ENCODE measurements at places on chromosomes 11 and 22. TPM values are rescaled to one million over a fixed set of nuclear protein-coding genes. Genes with fewer than 3 reads are reported as not detected.

DNA sequence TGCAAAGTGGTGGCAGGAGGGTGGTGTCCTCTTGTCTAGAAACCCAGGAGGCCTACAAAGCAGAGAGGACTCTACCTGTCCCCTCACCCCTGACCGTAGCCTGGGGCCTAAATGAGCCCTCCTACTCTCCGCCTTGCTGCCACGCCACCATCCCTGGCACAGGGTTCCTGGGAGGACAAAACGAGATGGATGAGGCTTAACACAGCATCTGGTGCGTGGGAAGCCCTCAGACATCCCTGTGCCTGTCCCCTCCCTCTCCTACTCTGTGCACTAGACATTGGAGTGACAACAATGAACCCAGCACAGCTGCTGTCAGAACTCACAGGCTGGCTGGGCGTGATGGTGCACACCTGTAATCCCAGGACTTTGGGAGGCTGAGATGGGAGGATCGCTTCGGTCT lies 36.4 kb upstream of the DKK3 start:
- no peak for DNase-seq

GRCh38 chr11:39910087-39910486 lies 1549.4 kb downstream of the LRRC4C start:
- DNase-seq: no peak

GRCh38 chr22:24901448-24901847 lies 45.0 kb downstream of the LHFPL7 start:
- DNase-seq: no peak

- no peak for DNase-seq
Measured at GRCh38 chr11:72292106-72292785, 48.3 kb upstream of the PHOX2A start.

GRCh38 chr11:71281831-71282230 lies 29.5 kb upstream of the SHANK2 start:
- DNase-seq: no peak

- DNase-seq: no peak
Measured at GRCh38 chr11:86692746-86693145, 20.3 kb upstream of the ME3 start.

DNA sequence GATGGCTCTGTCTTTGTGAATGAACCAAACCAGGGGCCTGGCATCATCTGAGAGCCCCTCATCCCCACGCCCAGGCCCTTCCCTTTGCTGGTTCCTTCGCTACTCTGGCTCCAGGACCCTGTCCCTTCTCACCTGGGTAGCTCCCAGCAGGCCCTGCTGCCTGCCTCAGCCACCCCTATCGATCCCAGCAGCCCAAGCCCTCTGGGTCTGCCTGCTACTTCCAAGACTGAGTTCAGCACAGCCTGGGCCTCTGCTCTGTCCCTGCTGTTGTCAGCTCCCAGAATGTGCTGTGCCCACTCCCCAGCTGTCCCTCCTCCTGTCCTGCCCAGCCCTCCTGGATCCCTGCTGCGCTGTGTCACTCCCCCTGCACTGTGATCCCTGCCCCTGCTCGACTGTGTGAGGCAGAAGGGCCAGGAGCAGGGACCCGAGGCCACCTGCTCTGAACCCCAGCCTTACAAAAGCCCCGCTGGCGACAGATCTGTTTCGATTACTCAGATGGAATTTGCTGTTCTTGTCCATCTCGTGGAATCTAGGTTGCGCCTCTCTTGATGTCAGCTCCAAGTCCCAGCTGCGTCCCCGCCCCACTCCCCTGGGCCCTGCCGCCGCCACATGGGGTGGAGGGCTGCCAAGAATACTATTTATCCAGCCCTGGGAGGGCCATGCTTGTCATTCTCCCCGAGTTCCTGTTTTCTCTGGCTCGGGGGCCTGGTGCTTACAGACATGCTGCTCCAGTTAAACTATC lies 13.0 kb downstream of the MRPL21 start:
- DNase-seq: no peak

- DNase-seq: no peak
Measured at GRCh38 chr22:18108187-18108586, 2.4 kb upstream of the TUBA8 start.

GRCh38 chr11:63915961-63916836 lies 765 bp downstream of the RCOR2 start:
- DNase-seq: no peak

- no peak for DNase-seq
Measured at GRCh38 chr22:17097062-17097461, 12.3 kb downstream of the IL17RA start.

- DNase-seq: no peak
Measured at GRCh38 chr22:17806437-17806836, 32.2 kb upstream of the BID start.

DNA sequence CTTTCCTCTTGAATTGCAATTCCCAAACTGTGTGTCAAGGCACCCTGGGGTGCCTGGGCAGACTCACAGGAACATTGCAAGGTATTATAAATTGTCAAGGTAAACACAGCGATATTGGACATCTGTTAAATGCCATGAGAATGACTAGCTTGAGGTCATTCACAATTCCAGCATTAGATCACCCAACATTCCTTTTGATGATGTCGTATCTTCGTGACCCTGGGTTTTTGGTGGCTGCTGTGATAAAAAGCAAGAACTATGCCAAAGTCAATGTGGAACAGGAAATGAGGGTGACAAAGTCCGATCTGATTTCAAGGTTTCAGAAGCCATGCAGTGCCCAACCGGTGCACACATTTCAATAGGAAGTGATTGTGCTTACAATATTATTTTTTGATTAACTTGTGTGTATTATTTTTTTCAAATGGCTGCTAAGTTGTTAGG lies 458.4 kb downstream of the MIAT start:
- DNase-seq: peak; percentile 89

GRCh38 chr11:3181725-3182461 lies 16.8 kb upstream of the OSBPL5 start:
- DNase-seq: no peak

- DNase-seq: peak; percentile 41
Measured at GRCh38 chr22:36026741-36027140, 1.9 kb downstream of the RBFOX2 start.

Gene EWSR1
- 340 TPM for total RNA-seq

Measured in HT1080 (cell line).